Activated T-cell treated with anti-CD3 and anti-CD28 coated beads, Interleukin-2, amount 50 U/mL, for 24 hours (primary cell): ENCODE measurements at places on chromosomes 13 and 19.

GRCh38 chr19:35257113-35257461 lies 8.3 kb downstream of the LSR start:
- no peak for DNase-seq

GRCh38 chr19:16326401-16327168 lies 2.0 kb downstream of the KLF2 start:
- DNase-seq: peak; percentile 57

DNA sequence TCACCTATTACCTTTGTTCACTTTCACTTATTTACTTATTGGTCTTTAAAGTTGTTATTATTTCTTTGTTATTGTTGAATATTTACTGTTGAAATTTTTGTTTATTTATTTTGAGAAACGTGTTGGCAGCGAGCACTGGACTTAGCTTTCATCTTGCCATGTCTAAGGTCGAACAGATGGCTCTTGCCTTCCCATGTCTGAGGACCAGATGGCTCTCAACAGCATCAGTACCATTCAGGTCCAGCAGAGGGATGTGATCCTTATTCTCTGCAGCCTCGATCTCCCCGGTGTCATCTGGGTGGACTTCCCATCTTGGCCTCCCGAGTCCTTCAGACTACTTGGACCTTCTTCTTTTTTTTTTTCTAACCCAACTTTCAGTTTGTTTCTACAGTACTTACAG lies 1437.6 kb downstream of the UQCRFS1 start:
- no peak for DNase-seq

DNA sequence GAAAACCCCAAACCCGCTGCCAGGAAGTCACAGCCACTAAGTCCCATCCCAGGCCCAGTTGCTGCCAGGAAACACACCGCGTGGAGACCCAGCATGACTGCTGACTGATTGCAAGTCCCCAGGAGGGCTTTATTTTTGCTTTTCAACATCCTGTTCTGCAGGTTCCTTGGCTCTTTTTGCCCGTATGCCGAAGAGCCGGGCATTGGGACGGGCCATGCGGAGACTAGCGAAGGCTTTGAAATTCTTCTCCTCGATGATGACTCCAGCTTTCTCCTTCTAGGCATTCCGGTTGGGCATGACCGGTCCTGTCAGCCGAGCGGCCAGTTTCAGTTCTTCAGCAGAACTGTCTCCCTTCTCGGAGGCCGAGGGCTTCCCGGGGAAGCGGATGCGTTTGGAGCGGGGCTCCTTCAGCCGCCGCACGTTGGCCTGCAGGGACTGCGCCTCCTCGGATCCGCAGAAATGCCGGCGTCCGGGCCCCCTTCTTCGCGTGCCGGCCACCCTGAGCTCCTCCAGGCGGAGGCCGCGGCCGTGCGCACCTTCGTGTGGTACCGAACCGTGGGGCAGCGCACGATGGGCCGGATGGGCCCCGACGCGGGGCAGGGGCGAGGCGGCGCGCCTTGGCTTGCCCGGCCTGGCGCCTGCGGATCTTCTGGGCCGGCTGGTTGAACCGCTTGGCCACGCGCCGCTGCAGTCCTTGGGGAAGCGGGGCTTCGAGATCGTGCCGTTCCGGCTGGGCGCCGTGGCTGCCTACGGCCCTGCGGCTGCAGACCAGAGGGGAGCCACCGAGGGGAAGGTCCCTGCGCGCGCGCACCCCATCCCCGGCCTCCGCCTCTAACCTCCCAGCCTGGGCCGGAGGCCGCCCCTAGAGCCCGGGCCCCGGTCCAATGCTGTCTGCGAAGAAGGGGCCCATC lies 15.2 kb downstream of the ZSCAN5C start:
- DNase-seq: peak; percentile 28

DNA sequence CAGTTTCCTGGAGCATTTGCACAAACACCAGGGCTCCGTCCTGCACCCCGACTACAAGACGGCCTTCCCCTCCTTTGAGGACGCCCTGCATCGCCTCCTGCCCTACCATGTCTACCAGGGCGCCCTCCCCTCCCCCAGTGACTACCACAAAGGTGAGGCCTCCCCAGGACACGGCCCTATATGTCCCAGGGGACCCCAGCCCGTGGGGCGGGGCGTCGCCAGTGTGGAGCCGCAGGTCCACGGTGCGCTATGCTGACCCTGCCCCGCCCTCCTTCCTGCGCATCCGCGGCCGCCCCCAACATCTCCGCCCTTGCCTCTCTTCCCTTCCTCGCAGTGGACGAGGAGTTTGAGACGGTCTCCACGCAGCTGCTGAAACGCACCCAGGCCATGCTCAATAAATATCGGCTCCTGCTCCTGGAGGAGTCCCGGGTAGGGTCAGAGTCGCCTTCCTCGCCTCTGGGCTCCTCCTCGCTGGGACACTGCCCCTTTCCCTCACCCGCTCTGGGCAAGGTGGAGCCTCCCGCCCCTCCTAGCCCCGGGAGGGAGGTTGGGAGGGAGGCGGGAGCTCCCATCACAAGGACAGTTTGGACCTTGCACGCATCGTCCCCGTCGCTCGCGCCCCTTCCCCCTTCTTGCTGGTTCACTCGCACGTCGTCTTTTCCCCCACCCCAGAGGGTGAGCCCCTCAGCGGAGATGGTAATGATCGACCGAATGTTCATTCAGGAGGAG lies 14.4 kb upstream of the EHD2 start:
- DNase-seq: no peak

DNA sequence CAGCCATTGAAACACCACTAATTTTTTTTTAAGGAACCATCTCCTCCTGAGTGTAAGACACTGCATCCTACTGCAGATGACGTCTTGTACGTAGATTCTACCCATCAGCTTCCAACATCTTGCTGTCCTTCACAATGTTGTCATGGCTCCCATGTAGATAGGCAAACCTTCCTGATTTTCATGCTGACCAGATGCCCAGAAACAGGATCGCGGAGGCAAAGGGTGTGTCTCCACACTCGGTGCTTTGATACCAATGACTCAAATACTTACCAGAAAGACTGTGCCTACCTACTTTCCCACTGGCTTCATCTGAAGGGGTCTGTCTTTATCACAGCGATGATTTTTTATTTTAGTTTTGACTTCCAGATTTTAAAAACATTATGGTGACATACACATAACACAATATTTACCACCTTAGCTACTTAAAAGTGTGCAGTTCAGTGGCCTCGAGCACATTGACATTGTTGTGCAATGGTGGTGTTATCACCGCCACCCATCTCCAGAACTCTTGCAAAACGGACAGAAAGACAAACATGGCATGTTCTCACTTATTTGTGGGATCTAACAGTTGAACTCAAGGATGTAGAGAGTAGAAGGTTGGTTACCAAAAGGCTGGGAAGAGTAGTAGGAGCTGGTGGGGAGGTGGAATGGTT lies 94.0 kb upstream of the PEG3 start:
- no peak for DNase-seq

- no peak for DNase-seq
Observed at GRCh38 chr13:93811071-93811737, 584.6 kb downstream of the GPC6 start.

- no peak for DNase-seq
Observed at GRCh38 chr13:74886502-74886901, 595.5 kb downstream of the TBC1D4 start.

DNA sequence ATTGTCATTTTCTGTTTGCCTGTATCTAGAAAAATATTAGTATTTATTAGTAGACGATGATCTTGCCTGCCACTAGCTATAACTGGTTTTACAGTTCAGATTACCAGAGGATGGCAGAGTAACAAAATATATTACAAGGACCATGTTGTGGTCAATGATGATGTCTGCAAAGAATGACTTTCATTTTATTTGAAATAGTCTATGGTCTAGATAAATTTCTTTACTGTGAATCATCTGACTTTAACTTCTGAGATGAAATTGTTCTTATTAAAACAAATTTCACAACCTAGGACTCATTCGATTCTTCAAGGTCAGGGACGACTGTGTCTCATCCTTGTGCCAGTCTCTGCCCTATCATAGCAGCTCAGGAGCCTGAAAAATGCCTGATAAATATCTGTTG lies 637.8 kb upstream of the KLF12 start:
- no peak for DNase-seq
